Activated B cell treated with CpG ODN at 0.5 μM for 24 hours (primary cell): ENCODE measurements at places on chromosomes 16 and 17.

DNA sequence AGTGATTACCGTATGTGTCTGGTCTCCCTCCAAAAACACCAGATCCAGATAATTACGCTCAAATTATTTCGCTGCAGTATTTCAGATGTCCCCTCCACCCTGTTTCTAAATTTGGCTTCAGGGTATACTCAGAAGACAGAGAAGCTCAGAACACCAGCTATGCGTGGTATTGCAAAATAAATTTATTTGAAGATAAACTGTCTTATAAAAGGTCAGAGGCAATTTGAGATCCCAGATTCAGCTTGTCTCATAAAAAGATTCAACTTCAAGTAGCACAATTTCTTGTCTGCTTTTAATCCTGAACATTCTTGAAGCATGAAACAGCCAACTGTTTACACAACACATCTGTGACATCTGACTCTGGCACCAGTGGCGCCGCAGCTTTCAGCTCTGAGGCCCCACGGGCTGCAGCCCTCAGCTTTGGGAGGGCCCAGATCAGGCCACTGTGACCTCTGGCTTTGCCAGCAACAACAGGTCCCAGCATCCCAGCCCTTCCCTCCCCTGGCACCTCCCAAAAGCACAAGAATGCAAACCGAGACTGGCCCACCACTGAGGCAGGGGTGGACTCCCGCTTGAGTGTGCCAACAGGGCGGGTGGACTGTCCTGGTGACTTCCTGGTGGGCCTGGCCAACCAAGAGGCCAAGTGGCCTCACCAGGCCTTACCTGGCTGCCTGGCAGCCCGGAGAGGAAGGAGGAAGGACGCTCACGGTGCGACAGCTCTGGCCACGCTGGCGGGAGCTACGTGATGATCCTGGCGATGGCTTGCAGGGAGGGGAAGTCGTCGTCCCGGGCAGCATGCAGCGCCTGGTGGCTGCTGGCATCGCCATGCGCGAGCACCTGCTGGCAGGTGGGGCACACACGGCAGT lies 8.0 kb downstream of the SYNGR3 start:
- no peak for DNase-seq

DNA sequence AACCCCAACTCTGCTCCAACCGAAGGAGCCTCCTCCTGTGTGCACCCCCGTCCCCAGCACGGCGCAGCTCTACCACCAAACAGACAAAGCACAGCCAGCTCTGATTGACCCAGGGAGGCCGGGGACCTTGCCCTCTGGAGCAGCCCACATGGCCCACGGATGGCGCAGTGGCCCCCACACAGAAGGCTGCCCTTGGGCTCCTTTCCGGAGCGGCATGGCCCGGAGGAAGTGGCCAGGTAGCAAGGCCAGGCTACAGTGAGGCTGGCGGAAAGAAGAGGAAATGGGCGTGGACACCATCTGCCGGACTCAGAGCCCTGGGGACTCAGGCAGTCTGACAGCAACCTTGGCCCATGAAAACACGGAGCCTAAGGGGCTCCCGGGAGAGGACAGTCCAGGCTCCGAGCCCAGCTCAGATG lies 19.9 kb upstream of the ZC3H18 start:
- DNase-seq, result no peak

- DNase-seq, result no peak
Observed at GRCh38 chr17:81837641-81838040, 2.8 kb upstream of the PPP1R27 start.

DNA sequence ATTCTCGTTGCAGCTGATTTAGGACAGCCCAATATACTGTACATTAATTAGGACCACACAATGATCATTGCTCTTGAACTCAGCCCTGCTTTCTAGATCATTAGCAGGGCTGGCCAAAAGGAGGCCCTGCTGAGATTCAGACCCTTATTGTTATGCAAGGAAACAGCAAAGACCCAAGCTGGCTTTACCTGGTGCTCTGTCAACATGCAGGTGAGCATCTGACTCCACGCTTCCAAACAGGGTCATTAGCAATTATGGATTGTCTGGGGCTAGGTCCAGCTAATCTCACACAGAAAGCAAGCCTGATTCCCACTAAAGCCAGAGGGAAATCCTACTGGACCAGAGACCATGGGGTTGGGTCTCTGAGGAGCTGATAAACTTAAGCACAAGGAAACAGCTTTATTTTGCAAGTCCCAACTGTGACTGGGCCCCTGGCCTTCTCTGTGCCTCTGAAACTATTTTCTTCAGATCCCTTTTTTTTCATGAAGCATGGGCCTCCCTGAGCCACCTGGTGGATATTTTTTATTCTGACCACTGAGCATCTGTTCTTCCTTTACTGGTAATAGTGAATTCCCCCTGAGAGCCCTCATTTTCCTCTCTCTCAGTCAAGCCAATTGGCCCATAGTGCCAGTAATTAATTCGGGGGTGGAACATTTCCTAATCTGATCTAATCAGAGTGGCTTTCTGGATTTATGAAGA lies 236.1 kb downstream of the GRIN2A start:
- DNase-seq, result no peak

- no peak for DNase-seq
Observed at GRCh38 chr17:50889528-50890118, 23.5 kb upstream of the TOB1 start.

GRCh38 chr16:89925596-89926079 lies 2.5 kb downstream of the TUBB3 start:
- no peak for DNase-seq
